ENCODE measurements at places on chromosomes 5 and 9.

DNA sequence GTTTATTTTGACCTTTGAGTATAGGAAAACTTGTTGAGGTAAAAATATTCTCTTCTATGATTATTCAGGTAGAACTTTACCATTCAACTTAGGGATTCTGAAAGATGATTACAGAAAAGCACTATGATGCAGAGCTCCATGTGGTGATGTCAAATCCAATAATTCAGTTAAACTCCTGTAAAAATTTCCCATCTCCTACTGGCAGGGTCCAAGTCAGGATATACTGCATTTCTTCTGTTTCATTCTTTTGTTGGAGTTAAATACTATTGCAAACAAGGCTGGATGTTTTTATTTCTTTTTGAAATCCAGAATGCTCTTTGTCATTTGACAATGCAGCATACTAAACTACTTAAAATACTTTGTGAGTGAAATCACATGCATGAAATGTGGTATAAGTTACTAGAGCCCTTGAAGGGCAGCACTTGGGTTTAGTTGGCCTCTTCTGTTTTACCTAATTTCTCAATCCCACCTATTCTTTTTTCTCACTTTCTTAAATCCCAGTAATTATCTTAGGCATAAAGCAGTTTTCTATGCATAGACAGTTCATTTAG is 204.5 kb downstream of the FBXL7 start:
- peak; percentile 51 for DNase-seq

- DNase-seq: no peak
These were observed at the start of gene FAM78A for GRCh38 chr9:131276094-131276888. TSS of gene FAM78A (minus strand) at chr9:131276510. CDS start at chr9:131276179, 331 bp downstream.

DNA sequence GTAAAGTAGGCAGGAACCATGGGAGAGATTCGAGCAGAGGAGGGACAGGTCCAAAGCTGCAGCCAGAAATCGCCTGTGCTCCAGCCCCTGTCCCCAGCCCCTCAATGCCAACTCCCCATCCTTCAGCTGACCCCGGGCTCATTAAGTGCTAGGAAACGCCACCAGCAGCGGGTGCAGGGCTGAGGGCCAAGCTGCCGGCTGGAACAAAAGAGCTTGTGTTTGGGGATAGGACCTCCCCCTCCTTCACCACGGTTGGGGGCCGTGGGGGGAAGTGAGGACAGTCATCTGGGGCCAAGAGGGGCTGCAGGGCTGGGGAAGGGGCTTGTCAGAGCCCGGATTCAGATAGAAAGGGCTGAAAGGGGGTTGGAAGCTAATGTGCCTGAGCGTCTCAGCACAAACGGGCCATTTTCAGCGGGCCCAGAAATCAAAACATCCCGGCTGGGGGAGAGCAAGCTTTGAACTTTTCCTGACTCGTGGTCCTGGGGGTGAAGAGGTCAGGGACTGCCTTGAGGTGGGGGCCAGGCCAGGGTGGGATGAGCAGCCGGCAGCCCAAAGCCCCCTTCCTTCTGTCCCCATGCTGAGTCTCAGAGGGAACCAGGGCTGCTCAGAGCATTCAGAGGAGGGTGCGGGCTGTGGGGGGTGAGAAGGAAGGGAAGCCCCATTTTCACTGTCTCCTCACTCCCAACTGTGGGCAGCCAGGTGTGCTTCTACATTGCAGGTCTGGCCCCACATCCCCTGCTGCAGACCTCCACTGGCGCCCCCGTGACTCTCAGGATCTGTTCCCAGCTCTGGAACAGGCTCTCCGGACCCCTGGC is 69.4 kb upstream of the DAB2IP start:
- DNase-seq: no peak

DNA sequence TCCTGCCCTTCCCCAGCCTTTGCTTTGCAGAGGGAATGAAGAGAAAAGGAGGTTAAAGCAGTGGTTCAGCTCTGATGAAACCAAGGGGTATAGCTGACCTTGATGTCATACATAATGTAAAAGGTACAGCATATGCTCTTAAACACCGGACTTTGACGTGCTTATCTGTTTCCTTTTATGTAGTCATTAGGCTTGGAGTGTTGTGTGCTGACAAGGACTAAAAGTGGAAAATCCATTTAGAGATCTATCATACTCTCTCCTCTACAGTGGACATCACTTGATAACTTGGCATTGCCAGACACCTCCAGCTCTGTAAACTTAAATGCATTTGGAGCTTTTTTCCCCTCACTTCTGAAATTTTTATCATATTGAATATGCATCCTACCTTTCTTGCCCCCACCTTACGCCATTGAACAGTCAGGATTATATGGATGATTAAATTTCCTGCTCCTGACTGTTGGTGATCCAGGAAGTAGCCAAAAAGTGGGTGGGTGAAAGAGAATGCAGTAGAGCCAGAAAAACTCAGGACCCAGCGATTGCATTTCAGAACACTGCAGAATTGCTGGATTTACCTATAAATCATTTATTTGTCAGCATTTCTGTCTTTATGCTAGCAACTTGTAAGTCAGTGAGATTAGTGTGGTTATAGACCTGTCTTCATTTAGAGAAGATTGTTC is 4.1 kb downstream of the TNFAIP8 start:
- DNase-seq: no peak

- DNase-seq: peak; percentile 93
These were observed 188.0 kb upstream of the PIK3R1 start for GRCh38 chr5:68027519-68027918.

DNA sequence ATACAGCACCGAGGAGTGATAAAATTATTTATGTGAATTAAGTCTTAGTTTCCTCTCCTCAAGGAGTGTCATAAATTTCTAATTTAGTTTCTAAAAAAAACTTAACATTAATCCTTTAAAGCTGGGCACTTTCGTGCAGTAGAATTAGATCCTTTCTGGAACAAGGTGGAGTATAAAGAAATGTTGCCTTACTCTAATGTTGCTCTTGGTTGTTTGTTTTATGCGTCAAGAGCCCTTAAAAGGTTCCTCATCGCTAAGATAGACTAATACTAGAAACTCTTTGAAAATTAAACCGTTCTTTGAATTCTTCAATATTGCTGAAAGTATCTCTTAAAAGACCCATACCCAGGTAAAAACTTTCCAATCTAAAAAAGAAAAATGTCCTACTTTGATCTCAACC is 83.6 kb upstream of the PLPP1 start:
- no peak for DNase-seq

DNA sequence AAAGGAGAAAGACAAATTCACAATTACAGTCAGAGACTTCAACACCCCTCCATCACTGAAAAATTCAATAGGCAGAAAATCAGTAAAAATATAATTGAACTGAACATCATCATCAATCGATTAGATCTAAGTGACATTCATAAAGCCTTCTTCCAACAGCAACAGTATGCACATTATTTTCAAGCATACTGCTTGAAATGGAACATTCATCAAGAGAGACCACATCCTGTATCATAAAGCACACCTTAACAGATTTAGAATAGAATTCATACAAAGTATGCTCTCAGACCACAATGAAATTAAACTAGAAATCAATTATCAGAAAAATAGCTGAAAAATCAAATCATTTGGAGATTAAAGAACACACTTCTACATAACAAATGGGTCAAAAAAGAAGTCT is 39.1 kb downstream of the ERMP1 start:
- no peak for DNase-seq

DNA sequence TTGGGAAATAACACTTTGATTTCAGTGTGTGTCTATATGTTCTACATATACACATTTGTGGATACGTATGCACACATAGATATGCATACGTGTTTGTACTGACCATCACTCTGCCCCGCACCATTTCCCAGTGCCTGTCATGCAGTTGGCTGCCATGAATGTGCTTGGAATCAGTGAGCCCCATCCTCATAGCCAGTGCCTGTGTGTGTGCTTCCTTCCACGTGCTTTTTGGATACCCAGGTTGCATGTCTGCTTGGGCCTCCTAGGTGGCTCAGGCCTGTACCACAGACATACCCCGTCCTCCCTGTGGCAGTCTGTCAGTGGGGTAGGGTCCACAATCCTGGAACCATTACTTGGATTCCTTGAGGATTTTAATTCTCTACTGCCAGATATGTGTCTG is 243.6 kb downstream of the FANCC start:
- DNase-seq: no peak

- no peak for DNase-seq
These were observed 181.5 kb upstream of the PIK3R1 start for GRCh38 chr5:68033961-68034571.
